ENCODE measurements at places on chromosomes 2 and 18.

DNA sequence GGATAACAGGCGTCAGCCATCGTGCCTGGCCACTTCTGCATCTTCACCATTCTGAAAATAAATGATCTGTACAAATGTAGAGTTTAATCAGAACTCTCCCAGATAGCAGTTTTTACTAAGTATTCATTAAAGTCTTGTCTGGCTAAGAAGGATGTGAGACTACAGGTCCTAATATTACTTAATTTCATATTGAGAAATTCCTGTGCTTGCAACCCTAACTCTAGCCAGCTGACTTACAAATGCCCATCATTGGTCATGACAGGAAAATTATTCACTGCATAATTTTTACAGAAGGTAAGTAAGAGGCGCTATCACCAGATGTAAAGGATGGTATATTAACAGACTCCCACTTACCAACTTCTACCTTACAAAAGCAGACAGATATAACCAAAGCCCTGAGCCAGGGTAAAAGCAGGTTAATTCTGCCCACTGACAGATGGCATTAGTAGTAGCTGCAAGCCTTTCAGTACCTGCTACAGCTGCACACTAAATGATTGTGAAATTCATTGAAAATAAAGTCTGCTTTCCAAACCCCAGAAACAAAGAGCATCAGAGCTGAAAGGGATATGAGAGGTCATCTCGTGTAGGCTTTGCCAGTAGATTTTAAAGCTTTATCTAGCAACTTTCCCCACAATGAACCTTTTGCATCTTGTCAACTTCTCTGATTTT lies 271.3 kb upstream of the STON1 start:
- no peak for DNase-seq

- DNase-seq, result no peak
Measured at GRCh38 chr2:97011977-97012569, 25.7 kb upstream of the FAM178B start.

- DNase-seq, result no peak
Measured at GRCh38 chr2:132009874-132010521, 151.8 kb downstream of the ANKRD30BL start.

DNA sequence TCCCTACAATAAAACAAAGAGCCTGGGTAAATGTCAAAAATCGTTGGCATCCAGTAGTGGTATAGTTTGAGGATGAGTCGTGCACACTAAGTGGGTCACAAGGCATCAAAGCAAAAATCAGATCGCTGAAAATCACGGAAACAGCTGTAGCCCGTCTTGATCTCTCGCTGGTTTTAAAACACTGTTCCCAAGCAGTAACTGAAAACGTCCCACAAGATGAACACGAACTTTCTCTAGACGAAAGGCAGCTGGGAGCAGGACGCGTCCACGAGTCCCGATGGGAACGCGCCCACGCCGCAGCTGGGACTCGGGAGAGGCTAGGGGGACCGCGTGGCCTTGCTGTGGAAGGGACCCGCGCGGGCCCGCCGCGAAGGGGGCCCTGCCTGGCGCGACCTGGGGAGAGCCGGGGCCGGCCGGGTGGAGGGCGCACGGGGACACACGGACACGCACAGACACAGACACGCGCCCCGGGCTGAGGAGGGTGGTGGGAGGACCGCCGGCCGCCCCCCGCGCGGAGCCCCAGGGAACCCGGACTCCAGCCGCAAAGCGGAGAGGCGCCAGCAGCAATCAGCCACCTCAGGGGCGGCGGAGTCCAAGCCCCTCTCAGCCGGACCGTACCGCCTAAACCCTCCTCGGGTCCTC lies 651 bp downstream of the STK17B start:
- no peak for DNase-seq

DNA sequence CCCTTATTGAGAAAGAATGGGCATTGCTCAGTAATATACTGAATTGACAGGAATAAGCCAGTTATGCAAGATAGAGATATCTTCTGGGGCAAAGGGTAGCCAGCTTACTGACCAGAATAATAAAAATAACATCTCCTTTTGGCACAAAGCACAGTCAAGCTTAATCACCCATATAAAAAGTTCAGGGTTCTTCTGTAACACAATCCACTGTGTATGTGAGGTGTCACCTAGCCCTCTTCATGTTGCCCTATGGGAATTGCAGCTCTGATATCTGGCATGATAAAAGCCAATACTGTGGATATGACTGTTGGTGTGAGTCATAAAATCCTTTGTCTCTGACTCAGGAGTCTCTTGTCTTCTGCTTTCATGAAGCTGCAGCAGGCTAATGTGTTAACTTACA lies 90.8 kb downstream of the DSEL start:
- DNase-seq, result no peak

Data from CD4-positive, alpha-beta T cell (primary cell).